ENCODE measurements at places on chromosomes 3 and 15. TPM values are rescaled to one million over a fixed set of nuclear protein-coding genes. Genes with fewer than 3 reads are reported as not detected.

DNA sequence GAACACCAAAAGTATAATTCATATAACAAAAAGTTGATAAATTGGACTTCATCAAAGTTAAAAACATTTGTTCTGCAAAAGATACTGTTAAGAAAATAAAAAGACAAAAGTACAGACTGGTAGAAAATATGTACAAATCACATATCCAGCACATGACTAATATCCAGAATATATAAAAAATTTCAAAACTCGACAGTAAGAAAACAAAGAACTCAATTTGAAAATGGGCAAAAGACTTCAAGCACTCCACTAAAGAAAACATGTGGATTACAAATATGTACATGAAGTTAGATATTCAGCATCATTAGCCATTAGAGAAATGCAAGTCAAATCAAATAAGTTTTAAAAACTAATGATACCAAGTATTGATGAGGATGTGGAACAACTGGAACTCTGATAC is 6.7 kb downstream of the GK5 start:
- no peak for DNase-seq
- H3K27ac ChIP-seq = no peak overlapping the region
- no peaks in the 10 kb centered on the region for H3K36me3 ChIP-seq
- H3K27me3 ChIP-seq = no peaks in the 10 kb centered on the region

DNA sequence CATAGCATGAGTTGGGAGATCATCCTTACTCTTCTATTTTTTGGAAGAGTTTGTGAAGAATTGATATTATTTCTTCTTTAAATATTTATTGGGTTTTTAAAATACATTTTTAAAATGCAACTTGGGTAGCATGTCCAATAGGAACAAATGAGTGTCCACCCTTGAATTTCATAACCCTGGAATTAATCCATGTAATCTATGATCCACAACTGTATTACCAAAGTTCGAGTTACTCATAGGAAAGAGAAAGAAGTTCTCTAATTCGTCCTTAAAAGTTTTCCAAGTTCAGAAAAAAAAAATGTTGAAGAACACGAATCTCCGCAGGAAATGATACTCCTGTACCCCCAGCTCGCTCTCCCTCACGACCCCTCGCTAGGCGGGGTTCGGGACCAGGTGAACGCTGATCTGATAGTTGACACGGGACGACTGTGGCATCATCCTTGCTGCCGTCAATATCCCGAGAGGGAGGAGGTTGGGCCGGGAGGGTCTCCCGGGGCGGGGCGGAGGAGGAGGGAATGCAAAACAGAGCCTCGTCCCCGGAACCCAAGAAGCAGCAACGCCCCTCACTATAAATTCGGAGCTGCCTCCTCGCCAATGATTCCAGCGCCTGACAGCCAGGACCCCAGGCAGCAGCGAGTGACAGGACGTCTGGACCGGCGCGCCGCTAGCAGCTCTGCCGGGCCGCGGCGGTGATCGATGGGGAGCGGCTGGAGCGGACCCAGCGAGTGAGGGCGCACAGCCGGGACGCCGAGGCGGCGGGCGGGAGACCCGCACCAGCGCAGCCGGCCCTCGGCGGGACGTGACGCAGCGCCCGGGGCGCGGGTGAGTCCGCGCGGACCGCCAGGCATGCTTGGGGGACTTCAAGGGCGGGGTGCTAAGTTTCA is at the start of gene AGTR1:
Gene AGTR1 (plus strand): TSS at position 598 of the 884 bp plus-strand sequence. CDS start 43,133 bp downstream, outside the sequence.
- H3K36me3 ChIP-seq = no peaks in the 10 kb centered on the region
- H3K27me3 ChIP-seq = no peaks in the 10 kb centered on the region
- H3K4me3 ChIP-seq = no peak within 1 kb of the TSS
- no peak within 1 kb of the TSS for H3K27ac ChIP-seq
- DNase-seq = no peak
- no peaks in the 10 kb centered on the region for H3K4me1 ChIP-seq

DNA sequence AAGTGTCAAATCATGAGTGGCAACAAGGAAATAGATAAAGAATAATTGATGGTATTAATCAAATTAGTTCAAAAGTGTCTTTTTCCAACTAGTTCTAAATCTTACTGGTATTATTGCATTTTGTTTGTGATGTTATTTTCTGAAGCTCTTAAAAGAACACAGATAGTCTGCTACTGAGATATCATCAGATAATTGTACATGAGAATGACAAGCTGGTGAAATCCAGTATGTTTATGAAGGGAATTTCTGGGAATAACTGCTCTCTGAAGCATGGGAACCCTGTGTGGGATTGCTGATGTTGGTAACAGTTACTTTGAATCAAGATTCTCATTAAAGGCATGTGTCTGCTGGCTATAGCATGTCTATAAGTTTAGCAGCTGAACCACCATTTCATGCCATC is 190.3 kb upstream of the CDIN1 start:
- no peak for DNase-seq
- H3K4me3 ChIP-seq = no peak overlapping the region
- H3K4me1 ChIP-seq = no peaks in the 10 kb centered on the region
- no peak overlapping the region for H3K27ac ChIP-seq
- no peaks in the 10 kb centered on the region for H3K36me3 ChIP-seq
- no peaks in the 10 kb centered on the region for H3K27me3 ChIP-seq

TP63 gene
- 0.55 TPM for total RNA-seq

DNA sequence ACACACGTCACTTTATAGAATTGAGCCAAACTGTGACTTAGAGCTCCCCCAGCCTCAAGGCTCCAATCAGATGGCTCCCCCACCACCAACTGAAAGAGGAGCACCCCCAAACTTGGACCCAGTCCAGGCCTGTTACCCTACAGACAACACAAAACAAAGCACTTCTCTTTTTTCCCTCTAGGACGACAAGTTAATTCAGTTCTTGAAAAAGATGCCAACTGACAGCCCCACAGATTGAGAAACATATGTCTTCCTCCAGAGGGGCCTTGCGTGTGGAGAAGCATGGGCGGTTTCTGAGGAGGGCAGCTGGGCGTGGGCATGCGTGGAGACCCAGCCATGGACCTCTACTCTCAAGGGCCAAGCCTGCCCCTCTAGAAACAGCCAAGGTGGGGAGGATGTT is 229.5 kb downstream of the SHQ1 start:
- H3K27ac ChIP-seq = no peak overlapping the region
- no peaks in the 10 kb centered on the region for H3K36me3 ChIP-seq
- H3K4me1 ChIP-seq = no peaks in the 10 kb centered on the region
- H3K27me3 ChIP-seq = no peaks in the 10 kb centered on the region
